ENCODE measurements at places on chromosomes 16 and 17. TPM values are rescaled to one million over a fixed set of nuclear protein-coding genes. Genes with fewer than 3 reads are reported as not detected.

DNA sequence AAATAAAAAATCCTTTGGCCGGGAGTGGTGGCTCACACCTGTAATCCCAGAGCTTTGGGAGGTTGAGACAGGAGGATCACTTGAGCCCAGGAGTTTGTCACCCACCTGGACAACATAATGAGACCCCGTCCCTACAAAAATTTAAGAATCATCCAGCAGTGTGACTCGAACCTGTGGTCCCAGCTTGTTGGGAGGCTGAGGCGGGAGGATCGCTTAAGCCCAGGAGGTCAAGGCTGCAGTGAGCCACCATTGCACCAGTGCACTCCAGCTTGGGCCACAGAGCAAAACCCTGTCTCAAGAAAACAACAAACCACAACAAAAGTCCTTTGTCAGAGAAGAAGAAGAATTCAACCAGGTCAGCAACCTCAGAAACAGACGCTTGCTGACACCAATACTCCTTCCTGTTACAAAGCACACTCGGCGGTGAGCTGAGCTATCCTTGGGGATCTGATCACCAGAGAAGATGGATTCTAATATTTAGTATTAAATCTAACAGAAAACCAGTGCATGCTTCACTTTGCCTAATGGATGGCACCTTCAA lies 12.9 kb upstream of the PVALEF start:
- no peak for DNase-seq

DNA sequence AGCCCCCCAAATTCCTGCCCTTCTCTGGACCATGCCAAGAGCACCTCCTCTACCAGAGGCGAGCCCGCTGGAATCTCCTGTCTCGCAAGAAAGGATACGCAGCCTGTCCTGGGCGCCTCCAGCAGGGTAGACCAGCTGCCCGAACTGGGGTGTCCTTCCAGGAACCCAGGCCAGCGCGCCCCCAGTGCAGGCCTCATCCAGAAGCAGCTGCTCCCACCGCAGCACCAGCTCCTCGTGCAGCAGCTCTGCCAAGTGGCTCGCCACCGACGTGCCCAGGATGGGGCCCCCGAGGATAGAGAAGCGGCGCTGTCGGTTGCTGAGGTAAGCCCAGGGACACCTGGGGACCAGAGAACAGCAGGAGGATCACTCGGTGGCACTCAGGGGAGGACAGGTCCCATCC lies 4.8 kb downstream of the TAF1C start:
- DNase-seq: no peak

The HAP1 gene
- 0.94 TPM for total RNA-seq

- no peak for DNase-seq
Observed at GRCh38 chr16:68750193-68750695, 13.2 kb downstream of the CDH1 start.

Measured in esophagus squamous epithelium (tissue), 5 donors.